ENCODE measurements at places on chromosomes 3 and 15.

DNA sequence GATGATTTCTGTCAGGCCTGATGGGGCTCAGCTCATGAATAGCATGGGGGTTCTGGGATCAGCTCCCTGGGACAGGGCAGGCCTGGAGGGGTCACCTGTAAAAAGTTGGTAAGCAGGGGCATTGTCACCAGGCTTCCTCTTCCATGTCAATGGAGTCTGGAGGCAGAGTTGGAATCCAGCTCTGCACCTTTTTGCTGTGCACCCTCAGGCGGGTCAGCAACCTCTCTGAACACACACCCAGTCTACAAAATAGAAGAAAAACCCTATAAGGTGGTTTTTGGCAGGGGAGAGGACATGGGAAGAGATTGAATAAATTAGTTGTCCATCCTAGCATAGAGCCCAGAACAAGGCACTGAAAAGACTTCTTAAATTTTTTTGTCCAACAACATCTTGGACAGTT is 77.2 kb upstream of the NR2E3 start:
- DNase-seq, result no peak

- no peak for DNase-seq
These were observed 23.0 kb downstream of the TLNRD1 start for GRCh38 chr15:81023483-81024264.

DNA sequence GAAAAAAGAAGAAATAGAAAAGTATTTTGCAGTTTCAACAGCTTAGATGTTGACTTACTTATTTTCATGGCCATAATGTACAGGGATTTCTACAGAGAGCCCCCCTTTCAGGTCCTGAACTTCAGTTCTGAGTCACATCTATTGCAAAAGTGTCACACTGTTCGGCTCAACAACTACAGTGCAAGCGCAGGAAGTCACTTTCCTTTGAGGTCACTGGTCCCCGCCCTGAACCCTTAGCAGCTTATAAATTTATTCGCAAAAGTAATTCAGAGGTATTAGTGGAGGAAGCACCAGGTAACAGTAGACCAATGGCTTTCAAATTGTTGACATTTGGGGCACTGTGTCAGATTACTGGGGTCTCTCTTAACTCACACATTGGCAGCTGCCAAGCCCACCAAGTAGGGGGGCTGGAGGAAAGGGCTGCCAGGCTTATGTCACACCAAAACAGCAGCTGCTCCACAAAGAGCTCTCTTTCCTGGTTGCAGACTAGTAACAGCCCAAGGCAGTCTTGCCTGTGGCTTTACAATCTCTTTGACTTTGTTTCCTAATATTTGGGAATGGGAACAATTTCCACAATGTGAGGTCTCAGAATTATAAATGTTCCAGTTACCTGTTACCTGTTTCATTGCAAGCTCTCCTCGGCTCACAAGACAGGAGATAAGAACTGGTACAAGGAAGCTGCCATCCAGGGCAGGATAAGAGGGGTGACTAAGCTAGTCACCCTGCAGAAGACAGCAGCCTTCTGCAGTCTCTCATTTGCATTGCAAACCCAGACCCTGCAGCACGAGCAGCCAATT is 130.2 kb upstream of the STRIT1 start:
- DNase-seq, result no peak

GRCh38 chr15:50109076-50109987 is 9.7 kb downstream of the ATP8B4 start:
- DNase-seq, result no peak

DNA sequence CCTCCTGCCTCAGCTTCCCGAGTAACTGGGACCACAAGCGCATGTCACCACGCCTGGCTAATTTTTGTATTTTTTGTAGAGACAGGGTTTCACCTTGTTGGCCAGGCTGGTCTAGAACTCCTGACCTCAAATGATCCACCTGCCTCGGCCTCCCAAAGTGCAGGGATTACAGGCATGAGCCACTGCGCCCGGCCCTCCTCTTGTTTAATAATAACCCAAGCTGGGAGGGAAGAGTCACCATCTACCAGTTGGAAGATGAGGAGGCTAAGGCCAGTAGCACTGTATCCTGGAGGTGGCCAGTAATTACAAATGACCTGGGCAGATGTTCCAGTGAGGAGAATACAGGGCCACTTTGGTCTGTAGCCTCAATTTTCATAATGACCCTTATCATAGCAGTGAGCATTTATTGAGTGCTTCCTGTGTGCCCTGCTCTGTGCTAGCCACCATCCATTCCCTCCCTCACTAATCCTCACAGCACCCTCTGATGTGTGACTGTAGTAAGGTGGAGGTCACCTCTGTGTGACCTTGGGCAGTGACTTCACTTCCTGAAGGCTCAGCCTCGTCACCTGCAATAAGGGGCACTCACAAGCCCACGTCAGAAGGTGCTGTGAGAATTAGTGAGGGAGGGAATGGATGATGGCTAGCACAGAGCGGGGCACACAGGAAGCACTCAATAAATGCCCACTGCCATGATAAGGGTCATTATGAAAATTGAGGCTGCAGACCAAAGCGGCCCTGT is 64.2 kb downstream of the ABTB1 start:
- no peak for DNase-seq
